ENCODE measurements at places on chromosomes 13 and 19.

DNA sequence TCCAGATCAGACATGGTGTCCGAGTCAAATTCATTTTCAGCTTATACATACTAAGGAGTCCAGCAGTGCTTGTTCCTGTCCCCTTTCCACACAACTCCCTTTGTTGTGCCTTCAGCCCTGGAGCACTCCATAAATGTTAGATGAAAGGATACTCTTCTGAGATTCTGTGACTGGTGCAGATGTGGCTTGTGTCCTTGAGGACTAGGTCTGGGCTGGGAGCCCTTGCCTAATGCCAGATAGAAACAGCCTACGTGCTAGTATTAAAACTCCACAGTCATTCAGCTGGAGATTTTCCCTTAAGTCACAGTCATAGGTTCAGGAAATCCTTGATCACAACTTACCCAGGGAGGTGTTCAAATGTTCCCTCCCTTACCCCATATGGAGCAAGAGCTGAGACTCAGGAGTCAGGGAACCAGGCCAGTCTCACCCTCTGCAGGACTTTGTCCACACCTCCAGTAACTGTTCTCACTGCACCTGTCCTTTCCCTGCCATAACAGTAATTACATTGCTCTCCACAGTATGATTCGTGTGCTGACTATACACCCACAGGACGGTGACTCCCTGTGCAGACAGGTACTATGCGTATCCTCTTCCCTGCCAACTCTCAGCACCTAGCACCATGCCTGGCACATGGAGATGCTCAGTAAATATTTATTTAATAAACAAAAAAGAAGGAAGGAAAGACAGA is 15.5 kb upstream of the SERPINE3 start:
- DNase-seq: no peak

GRCh38 chr13:24675806-24676570 is 4.2 kb upstream of the ATP12A start:
- no peak for DNase-seq

- DNase-seq: peak; percentile 85
Measured at GRCh38 chr19:48644839-48645619, 958 bp downstream of the CA11 start.

DNA sequence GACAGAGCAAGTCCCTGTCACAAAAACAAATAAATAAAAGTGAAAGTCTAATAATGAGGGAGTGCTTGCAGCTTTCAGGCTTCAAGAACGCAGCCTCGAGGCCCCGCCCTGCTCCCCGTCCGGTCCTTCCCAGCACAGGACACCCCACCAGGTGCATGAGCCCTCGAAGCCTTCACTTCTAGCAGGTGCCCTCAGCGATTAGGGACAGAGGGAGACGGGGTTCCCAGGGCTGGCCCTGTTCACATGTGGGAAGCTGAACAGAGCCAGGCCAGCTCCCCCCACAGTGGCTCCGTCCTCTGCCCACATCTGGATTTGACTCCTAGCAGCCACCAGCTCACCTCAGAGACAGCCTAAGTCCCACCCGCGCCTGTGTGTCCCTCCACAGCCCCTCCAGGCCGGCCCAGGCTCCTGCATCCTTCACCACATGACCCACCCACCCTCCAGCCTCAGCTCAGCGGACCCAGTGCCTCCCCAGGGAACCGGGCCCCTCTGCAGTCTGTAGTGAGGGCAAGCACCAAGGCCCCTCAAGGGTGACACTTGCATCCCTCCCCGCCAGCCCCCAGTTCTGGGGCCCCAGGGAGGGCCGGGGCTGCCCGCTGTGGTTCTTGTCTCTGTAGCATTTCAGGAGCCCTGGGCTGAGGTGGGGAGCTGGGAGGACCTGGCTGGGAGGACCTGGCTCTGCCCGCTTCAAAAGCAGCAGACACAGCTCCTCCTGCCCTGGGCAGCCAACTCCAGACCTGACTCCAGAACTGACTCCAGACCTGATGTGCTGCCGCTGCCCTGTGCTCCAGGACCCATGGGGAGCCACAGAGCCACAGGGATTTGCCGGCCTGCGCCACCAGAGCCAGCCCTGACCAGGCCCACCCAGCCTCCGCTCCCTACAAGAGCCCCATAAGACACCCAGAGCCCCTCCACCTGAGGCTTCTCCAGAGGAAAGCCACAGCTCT is 27.2 kb downstream of the GPX4 start:
- DNase-seq: peak; percentile 63

DNA sequence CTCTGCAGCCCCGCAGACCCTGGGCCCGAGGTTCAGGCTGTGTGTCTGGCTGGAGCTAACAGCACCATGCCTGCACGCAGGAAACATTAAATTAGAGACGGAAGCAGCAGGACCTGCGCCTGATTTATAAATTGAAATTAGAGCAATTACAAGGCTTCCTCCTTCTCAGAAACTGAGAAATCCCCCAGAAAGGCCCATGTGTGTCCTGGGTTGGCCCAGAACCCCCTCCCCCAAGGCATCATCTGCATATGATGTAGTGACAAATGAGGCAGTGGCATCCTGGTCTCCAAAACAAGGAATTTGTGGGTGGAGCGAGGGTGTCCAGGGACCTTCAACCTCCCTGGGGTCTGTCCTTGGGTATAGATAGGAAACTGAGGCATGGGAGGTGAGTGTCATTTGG is 27.2 kb upstream of the SEMA6B start:
- DNase-seq: no peak

DNA sequence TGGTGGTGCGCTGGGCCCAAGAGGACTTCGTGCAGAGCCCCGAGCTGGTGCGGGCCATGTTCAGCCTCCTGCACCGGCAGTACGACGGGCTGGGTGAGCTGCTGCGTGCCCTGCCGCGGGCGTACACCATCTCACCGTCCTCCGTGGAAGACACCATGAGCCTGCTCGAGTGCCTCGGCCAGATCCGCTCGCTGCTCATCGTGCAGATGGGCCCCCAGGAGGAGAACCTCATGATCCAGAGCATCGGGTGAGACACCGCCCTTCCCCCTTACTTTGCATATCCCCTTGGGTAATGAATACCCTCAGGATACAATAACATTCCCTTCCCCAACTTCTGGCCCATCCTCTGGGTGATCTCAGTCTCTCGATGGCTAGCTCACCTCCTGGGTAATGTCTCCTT is 60.9 kb downstream of the RYR1 start:
- DNase-seq: no peak

GRCh38 chr13:84894749-84895148 is 904.5 kb downstream of the SLITRK6 start:
- no peak for DNase-seq

DNA sequence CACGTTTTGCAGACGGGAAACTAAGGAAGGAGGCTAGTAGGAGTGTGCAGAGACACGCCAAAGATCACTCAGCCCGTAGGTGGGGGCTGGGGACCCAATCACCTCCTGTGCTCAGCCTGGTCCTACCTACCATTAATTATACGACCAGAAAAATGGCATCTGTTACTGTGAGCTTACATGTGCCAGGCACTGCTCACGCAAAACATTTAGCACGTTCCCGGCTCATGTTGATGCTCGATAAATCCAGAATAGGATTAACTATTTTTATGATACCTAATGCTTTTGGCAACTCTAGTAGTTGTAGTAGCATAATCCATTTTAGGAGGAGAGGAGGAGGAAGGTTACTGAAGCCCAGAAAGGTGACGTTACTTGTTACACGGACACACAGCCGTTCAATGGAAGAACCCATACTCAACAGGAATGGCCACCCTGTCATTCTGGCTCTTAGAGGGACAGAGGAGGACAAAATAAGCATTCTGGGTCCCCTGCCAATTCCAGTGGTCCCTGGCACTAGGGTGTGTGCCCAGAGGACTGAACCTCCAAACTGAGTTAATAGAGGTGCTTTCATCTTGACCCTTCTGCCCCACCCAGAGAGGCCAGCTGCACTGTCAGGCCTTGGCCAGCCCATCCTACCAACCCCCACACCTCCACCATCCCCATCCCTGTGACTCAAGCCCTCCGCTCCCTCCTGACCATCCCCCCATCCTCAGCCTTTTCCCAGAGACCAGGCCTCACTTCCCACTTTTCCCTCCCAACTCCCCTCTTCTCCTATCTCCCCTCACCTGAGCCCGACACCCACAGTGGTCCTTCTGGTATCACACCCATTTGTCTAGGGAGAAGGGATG is 5.0 kb upstream of the EML2 start:
- DNase-seq: no peak

- no peak for DNase-seq
Measured at GRCh38 chr13:88887045-88887662, 1216.0 kb downstream of the SLITRK5 start.

- no peak for DNase-seq
Measured at GRCh38 chr13:20702530-20702914, 977 bp upstream of the IL17D start.

DNA sequence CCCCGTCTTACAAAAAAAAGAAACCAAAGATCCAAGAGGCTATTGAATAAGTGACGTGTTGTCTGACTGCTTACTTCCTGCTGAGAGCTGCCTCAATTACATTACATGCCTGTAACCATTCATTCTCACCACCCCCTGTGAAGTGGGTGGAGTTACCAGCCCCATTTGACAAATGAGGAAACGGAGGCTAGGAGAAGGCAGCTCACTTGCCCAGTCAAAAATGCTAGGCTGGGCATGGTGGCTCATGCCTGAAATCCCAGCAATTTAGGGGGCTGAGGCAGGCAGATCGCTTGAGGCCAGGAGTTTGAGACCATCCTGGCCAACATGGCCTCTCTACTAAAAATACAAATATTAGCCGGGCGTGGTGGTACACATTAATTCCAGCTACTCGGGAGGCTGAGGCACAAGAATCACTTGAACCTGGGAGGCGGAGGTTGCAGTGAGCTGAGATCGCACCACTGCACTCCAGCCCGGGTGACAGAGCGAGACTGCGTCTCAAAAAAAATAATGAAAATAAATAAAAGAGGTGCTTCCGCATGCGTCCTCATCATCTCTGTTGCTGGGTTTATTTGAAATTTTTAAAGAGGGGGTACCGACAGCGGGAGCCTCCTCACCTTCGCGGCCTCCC is 499 bp downstream of the LSM7 start:
- DNase-seq: peak; percentile 67

- no peak for DNase-seq
Measured at GRCh38 chr13:39918620-39919236, 263.3 kb downstream of the COG6 start.

GRCh38 chr13:22031702-22032286 is 360.9 kb downstream of the FGF9 start:
- DNase-seq: no peak

GRCh38 chr19:46000491-46001246 is 5.4 kb downstream of the CCDC61 start:
- peak; percentile 78 for DNase-seq

GRCh38 chr19:1698636-1699035 is 46.2 kb upstream of the TCF3 start:
- no peak for DNase-seq

DNA sequence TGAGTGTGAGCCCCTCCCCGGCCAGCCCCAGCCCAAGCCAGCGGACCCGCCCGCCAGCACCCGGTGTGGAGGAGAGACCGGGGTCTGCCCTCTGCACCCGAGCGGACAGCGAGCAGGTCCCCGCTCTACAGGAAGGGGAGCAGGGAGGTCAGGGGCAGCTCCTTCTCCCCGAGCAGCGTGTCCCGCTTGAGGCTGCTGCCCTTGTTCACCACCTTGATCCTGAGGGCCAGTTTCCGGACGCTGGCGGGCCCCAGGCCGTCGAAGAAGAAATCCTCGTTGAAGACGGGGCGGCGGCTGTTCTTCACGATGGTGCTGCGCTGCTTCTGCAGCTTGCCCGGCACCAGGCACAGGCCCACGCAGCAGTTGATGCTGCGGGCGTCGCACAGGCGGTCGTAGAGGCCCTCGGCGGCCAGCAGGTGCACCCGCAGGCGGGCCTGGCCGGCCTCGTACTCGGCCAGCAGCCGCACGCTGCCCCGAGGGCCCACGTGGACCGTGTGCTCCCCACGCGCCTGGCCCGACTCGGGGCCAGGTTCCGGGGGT is 1.9 kb downstream of the C2CD4C start:
- no peak for DNase-seq

GRCh38 chr13:79090552-79091124 is 315.4 kb downstream of the RBM26 start:
- no peak for DNase-seq

DNA sequence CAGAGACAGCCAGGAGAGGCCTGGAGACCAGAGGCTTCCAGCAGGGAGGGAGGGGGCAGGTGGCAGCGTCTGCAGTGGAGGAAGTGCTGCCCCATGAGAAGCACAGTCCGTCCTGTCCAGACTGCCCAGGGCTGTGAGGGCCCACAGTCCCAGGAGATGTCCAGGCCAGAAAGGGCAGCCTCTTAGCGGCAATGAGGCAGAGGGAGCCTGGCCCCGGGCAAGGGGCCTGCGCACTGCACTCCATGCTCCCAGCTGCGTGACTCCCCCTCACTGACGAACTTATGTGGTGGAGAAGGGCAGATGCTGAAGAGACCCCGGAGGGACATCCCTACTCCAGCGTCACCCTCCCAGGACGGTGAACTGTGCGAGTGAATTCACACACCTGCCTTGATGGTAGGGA is 115.3 kb downstream of the SOX1 start:
- DNase-seq: no peak

DNA sequence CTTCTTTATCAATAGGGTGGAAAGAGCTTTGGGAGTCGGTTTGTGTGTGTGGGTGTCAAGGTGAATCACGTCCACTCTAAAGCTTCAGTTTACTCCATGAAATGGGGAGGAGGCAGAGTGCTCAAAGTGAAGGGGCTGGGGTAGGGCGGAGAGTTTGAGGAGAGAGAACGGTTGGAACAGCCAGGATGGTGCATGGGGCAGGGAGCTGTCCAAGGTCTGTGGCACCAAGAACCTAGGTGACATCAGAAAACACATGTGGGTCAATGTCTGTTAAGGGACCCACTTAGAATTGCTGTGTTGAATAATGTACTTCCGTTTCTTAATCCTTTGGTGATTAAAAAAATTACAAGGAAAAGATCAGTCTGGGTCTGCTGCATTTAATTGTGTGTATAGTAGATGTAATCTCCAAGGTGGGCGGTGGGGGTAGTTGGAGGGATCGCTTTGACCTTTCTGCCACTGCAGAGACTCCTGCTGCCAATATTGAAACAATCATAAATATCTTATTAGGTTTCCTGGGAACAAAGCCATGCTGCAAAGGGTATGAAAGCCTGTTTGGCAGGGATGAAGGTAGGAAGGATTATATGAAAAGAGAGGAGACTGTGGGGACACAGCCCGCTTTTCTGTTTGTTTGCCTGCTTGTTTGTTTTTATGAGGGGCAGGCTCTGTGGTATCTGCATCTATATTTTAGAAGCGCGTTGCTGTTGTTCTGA is 122.3 kb downstream of the ATP8A2 start:
- no peak for DNase-seq

- peak; percentile 95 for DNase-seq
Measured at GRCh38 chr19:39406656-39407409, at the start of gene ZFP36. Gene ZFP36, plus strand, starts transcription at chr19:39406847. Its CDS starts 58 bp downstream, at chr19:39406905.

DNA sequence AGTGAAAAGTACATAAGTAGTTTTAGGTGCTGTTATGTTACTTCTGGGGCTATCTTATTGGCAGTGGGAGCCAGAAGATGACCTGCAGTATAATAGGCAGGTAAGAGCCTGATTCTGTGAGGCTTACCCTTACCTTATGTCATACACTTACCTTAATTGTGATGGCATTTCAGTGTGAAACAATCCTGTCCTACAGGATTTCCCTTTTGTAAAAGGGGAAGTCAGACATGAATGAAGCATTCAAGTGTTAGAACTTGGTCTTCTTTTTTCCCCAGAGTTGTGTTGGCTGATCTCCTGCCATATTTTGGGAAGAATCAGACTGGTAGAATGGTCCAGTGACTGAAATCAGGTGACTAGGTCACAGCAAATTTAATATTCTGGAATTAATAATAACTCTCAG is 55.2 kb downstream of the SGCG start:
- no peak for DNase-seq

- no peak for DNase-seq
Measured at GRCh38 chr13:103952183-103952582, 886.0 kb upstream of the SLC10A2 start.

All from mucosa of descending colon (tissue), 3 donors.